NCI-H1105 (cell line): ENCODE measurements at places on chromosomes 2 and 18.

DNA sequence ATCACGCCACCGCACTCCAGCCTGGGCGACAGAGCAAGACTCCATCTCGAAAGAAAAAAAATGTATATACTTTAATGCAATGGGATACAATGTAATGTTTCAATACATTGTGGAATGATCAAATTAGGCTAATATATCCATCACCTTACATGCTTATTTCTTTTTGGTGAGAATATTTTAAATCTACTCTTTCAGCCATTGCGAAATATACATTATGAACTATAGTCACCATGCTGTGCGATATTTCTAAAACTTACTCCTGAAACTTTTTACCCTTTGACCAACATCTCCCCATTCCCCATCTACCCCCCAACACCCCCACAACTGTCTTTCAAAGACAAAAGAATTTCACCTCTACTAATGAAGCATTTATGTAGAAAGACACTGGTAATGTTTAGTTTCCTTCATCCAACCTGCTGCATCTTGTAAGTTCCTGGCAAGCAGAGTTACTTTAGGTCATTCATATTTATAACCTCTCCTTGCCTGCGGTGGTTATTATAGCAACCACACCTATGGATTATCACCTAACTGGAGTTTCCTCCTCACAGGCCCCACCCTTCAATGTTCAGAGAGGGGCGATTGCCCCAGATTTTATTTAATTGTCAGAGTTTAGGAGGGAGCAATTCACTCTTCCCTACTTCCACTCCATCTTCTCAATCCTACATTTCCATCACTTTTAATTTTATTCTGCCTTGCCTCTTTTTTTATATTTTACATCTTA, 1.2 kb upstream of the ME2 start:
- no peak for DNase-seq

DNA sequence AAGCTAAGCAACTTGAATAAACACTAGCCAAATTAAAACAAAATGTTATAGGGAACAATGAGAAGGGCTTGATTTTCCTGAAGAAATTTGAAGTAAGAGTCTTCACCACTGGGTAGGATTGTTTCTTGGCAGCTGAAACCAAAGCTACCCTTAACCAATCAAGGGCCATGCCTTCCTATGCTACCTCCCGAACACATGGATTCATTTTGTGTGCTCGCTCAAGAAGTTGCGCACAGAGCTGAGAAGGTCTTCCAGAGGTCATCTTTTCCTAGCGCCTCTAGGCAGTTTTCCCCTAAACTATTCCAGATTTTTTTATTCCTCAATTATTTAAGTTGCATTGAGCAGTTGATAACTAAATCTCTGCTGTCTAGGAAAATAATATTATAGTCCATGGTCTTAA, 264.6 kb downstream of the RBM43 start:
- no peak for DNase-seq

- no peak for DNase-seq
Observed at GRCh38 chr2:74259191-74259590, 60.8 kb downstream of the MTHFD2 start.

- DNase-seq: peak; percentile 2
Observed at GRCh38 chr2:39379643-39380524, 57.2 kb downstream of the MAP4K3 start.

- no peak for DNase-seq
Observed at GRCh38 chr2:47083485-47083884, 71.6 kb downstream of the STPG4 start.

GRCh38 chr18:2653467-2653866, 2.1 kb upstream of the SMCHD1 start:
- DNase-seq: no peak
